AG09309 (cell line): ENCODE measurements at places on chromosomes 12 and 14.
A peak's percentile ranks its signal among the peaks of the same experiment; 100 is the strongest.

DNA sequence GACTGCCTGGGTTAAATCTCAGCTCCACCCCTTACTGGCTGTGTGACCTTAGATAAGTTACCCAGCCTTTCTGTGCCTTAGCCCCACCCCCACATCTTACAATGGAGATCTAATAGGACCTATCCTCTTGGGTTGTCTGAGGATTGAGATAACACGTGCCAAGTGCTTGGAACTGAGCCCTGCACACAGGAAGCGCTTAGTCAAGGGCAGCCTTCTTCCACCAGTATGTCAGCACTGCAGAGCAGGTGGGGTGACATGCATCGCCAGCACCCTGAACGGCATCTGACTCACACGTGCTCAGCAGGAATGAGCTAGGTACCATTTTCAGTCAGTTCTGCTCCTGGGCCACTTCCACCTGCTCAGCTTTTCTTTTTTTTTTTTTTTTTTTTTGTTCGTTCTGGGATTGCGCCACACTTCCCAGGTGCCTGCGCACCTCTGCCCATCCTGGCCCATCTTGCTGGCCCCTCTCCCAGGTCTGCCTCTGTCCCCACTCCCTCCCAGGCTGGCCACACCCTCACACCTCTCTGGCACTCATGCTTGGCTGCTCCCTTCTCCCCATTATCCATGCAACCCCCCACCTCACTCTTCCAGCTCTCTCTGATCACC lies 19.6 kb downstream of the LGMN start:
- no peak for DNase-seq

DNA sequence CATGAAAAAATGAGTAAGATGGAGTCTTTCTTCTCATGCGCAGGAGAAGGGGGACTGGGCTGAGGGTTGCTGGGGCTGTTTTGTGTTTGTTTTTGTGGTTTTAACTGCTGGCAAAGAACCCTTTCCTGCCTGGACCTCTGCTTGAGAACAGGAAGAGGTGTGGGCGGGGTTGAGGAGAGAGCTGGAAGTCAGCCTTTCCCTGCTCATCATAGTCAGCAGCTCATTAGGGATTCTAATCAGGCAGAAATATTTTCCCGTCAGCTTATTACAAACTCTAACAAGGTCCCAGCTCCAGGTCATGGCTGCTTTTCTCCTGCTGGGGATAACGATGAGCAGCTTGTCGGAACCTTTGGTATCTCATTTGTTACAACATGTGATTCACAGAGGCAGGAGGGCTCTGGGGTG lies 185.0 kb upstream of the NRXN3 start:
- DNase-seq, result no peak

GRCh38 chr12:56315249-56315621 lies 553 bp downstream of the CNPY2 start:
- no peak for DNase-seq

- no peak for DNase-seq
Observed at GRCh38 chr12:101767537-101767936, 28.3 kb upstream of the SYCP3 start.

- no peak for DNase-seq
Observed at GRCh38 chr14:68713782-68714181, 79.1 kb downstream of the ZFP36L1 start.

- no peak for DNase-seq
Observed at GRCh38 chr12:92505254-92506231, 197.2 kb upstream of the PLEKHG7 start.

- no peak for DNase-seq
Observed at GRCh38 chr14:89723930-89724627, 230.5 kb downstream of the EFCAB11 start.

DNA sequence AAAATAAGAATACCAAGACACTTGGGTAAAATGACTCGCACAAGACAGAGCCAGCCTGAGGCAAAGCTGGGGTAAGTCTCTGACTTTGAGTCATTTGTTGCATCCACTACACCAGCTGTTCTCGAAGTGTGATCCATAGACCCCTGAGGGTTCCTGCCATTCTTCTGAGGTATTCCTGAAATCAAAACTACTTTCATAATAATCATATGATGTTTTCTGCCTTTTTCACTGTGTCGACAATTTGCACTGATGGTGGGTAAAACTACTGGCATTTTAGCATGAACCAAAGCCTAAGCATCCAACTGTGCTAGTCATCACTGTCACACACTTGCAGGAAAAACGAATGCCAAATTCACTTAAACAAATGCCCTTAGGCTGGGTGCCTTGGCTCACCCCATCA lies 135.5 kb upstream of the FUT8 start:
- DNase-seq, result no peak

GRCh38 chr12:54412348-54412747 lies 6.7 kb downstream of the ITGA5 start:
- DNase-seq, result no peak

DNA sequence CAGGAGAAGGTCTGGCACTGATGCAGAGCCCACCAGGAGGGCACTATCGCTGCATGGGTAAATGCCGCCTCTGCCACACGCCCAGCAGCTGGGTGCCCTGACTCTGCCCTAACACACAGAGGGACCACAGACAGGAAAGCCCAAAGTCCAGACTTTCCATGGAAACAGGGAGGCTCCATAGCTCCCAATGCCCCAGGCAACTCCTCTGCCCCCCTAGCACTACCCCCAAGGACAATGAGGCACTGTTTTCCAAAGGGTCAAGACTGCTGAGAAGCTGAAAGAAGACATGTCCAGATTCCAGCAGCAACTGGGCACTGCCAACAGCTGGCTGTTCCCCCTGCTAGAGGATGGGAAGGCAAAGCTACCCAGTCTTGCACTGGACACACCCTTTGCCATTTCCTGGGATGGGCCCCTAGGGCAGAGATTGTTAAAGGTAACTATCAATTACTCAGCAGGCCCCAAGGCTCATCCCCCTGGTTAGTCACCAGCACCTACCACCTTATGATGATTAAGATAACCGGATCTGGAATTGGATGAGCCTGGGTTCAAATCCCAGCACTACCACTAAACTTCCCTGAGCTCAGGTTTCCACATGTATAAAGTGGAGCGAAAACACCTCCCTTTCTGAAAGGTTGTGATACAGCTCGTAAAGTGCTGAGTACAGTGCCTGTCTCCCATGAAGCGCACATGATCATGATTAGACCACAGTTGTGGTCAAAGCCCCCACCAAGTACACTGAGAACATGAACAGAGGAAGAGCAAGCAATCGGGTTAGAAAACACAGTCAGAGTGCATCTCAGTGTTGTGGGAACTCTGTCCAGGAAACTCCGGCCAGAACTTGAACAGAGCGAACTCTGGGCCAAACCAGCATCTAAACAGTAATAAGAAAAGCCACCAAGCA lies 3.3 kb downstream of the PXN start:
- DNase-seq, result no peak

DNA sequence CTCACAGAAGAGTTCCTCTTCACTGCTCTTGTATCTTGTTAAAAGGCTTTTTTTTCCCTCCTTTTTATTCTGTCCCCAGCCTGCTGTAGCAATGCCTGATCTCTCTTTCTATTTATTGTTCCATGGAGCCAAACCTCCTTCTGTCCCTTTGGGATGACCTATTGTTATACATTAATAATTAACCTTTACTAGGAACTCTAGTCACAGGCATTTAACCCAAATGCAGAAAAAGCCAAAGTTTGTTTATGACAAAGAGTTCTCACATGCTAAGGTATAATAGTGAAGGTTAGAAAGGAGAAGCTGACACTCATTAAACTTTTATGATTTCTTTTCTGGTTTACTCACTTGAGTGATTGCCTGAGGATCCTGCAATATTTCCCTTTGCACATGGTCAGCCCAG lies 535.8 kb downstream of the NRXN3 start:
- DNase-seq, result no peak

DNA sequence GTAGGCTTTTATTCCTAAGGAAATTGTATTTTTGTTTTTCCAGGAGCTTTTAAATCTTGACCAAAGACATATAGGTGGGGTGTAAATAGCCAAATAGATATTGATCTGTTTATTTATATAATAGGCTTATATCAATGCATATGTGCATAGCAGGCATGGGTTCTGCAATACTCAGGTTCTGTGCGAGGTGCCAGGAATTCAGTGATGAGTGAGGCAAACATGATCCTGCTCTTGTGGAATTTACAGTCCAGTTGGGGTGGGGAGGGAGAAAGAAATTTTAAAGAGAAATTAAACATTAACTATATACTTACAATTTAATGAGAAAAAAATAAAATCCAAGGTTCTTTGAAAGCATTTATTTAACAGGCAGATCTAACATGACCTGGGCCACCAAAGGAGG lies 160.3 kb upstream of the HIF1A start:
- no peak for DNase-seq

DNA sequence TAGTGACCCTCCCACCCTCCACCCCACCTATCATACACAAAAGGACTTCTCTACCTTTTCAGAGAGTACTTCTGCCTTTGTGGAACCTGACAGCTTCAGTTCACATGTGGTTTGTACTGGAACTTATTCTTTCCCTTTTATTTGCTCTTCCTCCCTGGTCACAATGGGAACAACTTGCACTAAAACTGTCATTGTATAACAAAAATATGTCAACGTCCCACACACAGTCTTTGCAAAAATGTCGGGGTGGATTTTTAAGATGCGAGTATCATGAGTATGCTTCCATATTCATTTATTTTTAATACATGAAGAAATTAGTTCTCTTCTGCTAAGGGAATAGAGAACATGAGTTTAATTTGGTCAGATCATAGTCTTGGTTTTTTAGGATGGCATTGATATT lies 45.6 kb upstream of the NELL2 start:
- no peak for DNase-seq

DNA sequence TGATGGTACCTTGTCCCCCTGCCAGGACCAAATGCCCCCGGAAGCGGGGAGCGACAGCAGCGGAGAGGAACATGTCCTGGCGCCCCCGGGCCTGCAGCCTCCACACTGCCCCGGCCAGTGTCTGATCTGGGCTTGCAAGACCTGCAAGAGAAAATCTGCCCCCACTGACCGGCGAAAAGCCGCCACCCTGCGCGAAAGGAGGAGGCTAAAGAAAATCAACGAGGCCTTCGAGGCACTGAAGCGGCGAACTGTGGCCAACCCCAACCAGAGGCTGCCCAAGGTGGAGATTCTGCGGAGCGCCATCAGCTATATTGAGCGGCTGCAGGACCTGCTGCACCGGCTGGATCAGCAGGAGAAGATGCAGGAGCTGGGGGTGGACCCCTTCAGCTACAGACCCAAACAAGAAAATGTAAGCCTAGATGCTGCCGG lies 410 bp downstream of the MYF6 start:
- no peak for DNase-seq

- no peak for DNase-seq
Observed at GRCh38 chr12:9776781-9777180, 16.1 kb upstream of the CD69 start.

DNA sequence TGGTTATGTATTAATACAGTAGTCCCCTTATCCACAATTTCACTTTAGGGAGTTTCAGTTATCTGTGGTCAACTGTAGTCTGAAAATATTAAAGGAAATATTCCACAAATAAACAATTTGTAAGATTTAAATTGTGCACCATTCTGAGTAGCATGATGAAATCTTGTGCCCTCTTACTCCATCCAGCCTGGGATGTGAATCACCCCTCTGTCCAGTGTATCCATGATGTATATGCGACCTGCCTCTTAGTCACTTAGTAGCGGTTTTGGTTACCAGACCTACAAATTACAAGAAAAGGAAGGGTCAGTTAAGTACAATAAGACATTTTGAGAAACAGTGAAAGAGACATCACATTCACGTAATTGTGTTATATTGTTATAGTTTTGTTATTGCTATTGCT lies 39.9 kb upstream of the MDGA2 start:
- DNase-seq, result no peak

DNA sequence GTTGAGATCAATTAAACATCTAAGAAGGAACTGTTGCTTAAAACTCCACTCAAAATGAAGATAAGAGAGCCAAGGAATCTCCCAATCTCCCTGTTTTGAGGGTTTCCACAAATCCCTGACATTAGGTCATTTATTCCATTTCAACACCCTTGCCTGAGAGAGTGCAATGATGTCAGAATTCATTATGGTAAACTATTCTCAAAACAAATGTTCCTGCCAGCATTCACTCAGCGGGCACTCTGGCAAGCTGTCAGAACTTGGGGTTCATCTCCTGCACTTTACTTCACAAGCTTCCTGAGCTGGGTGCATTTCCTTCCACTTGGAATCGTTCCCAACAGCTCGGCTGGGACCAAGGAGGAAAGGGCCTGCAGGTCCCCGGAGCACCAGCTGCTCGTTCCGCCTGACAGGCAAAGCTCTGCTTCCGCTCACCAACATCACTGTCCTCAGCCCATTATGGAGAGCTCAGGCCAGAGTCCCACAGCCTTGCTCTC lies 117.8 kb downstream of the TTC7B start:
- DNase-seq, result no peak

DNA sequence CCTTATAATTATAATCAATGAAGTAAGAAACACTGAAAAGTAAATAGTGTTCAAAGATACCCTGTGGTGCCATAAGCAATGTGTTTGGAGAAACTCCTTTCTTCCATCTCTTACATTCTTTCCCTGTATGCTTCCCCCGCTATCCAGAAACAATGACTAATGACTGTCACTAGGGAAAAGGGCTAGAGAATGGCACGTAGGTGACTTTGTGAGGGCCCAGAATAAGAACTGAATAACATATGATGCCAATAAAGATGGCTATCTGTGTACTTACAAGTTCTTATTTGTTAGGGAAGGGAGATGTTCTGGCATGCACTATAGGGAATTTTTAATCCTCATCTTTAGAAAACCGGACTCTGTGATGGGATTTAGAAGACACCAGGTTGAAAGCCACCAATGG lies 4.7 kb upstream of the KRT7 start:
- DNase-seq, result no peak

GRCh38 chr12:18782827-18783226 lies 44.9 kb downstream of the CAPZA3 start:
- no peak for DNase-seq

GRCh38 chr14:101066826-101067510 lies 163.4 kb upstream of the RTL1 start:
- DNase-seq, result no peak

- DNase-seq, result no peak
Observed at GRCh38 chr12:18612971-18613370, 124.8 kb downstream of the PLCZ1 start.

DNA sequence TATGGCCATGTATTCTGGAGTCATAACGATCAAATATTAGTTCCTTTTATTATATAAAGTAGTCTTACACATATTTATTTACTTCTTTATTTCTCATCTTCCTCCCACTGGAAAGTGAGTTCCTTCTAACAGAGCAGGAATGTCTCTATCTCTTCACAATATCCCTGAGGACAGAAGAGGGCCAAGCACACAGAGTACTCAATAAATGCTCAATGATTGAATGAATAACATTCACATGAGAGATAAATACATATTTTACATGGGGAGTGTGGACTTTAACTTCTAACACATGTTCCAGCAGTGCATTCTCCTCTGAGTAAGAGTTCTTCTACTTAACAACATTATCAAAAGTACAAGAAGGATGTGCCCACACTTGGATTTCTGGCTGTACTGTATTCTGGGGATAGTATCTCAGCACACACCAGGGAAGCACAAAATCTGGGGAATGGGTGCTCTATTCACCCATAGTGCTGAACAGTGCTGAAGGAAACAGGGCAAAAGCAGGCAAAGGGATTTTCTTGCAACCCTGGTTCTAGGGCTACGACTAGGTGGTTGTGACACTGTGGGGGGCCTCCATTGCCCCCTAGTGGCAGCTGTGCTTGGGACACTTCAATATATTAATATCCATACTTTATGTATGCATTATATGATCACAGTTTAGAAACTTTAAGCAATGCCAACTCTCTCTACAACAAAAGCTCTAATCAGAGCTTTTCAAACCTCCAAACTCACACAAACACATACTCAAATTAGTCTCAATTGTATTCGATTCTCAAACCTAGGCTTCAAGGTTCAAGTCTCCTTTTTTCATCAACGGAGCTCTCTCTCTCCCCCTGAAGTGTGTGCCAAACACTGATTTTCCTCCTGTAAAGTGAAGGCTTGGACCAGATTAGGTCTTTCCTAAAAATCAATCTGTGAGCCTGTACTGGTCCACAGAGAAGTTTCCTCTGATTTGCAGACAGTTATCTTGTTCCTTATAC lies 115.5 kb downstream of the SLC2A13 start:
- peak; percentile 4 for DNase-seq
